GM19239 (cell line): ENCODE measurements at places on chromosomes 6 and 20.
A peak's percentile ranks its signal among the peaks of the same experiment; 100 is the strongest.

DNA sequence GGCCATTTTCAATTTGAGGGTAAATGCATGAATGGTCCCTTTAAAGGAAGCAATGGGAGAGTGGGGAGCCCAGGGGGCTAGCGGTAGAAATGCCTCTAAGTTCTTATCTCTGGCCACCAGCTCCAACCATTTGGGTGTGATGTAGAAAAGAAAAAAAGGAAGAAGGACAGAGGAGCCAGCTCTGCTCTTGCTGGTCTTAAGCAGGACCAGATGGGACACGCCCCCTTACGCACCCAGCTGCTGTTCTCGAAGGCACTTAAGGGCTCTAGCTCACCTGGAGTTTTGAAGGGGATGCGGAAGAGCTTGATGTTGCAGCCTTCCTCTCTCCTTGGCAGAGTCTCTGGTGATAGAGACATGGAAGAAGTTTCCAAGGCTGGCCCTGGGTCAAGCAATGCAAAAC lies 59.5 kb upstream of the RNF144B start:
- DNase-seq = no peak

DNA sequence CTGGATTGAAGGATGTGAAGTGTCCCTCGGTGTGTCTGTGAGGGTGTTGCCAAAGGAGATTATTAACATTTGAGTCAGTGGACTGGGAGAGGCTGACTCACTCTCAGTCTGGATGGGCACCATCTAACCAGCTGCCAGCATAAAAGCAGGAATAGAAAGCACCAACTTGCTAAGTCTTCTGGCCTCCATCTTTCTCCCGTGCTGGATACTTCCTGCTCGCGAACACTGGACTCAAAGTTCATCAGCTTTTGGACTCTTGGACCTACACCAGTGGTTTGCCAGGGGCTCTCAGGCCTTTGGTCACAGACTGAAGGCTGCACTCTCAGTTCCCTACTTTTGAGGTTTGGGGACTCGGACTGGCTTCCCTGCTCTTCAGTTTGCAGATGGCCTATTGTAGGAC lies 220.3 kb upstream of the LRFN2 start:
- DNase-seq = no peak

DNA sequence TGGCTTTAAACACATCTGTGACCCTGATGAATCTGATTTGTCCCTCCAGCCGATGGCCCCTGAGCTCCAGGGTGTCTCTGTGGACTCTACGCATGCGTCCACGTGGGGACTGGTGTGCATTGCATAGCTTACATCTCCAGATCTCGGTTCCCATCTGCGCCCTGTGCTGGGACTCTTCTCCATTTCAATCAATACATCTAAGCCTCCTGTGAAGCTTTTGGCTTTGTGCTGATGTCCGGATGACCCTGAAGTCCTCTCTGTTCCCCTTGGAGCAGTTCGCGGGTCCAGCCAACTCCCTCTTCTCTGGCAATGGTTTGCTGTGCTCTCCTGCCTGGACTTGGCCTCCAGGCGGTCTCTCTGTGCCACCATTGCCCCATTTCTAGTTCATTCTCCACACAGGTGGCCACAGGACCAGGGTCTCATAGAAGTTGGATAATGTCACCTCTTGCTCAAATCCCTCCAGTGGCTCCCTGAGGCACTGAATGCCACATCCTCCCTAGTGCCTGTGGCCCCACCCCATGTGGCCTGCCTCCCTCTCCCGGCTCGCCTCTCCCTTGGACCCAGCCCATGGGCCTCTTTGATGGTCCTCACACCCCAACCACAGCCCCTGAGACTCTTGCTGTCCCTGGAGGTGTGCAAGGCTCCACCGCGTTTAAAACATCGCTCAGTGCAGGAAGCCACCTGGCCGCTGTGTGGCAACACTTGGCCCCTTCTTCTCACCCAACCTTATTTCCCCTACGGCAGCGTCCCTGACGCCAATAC lies 155.4 kb downstream of the SYCP2 start:
- no peak for DNase-seq

DNA sequence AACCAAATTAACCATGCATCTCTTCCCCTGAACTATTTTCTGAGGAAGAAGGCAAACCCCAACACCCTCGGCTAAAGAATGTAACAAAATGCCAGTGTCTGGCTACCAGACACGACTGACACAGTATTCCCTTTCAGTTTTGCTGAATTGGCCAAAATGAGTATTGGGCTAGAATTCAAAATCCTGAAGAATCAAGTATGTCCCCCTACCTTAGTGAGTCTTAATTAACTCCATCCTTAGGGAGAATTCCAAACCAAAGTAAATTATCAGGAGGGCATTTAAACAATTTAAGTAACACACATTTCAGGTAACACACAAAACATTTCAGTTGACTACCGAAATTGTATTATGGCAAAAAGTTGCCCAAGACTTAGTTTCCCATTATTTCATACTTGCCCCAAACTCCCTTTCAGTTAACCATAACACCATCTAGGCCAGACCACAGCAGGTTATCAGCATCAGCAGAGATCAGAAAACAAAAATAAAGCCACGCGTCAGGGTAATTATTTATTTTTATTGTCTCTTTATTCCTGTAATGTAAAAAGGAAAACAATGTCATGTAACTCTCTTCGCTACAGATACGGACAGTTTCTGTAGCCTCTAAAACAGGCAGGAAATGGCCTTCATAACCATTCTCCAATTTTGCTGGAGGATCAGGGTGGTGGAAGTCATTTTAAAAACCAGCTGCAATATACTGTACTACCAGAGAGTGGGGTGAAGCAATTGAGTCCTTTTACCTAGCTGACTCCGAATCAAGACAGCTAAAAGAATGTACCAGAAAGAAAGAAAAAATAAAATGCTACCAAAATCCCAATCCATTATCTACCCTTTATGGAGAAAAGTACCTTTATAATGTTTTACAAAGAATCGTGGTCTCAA lies 1.9 kb downstream of the SNX5 start:
- no peak for DNase-seq

DNA sequence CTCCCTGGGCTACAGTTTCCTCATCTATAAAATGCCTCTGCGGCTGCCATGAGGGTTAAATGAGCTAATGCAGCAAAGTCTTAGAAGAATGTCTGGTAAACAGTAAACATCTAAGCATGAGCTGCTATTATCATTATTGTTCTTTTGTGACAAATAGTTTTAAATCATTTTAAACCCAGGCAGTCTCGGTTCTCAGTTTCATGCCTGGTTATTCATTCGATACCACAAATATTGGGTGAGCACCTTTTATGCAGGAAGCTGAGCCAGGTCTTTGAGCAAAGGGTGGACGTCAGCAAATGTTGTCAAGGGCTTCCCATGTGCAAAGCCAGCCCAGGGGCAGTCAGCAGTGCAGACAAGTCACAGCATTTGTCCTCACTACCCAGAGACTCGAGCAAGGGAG lies 128.7 kb downstream of the NFATC2 start:
- DNase-seq = peak; percentile 62

DNA sequence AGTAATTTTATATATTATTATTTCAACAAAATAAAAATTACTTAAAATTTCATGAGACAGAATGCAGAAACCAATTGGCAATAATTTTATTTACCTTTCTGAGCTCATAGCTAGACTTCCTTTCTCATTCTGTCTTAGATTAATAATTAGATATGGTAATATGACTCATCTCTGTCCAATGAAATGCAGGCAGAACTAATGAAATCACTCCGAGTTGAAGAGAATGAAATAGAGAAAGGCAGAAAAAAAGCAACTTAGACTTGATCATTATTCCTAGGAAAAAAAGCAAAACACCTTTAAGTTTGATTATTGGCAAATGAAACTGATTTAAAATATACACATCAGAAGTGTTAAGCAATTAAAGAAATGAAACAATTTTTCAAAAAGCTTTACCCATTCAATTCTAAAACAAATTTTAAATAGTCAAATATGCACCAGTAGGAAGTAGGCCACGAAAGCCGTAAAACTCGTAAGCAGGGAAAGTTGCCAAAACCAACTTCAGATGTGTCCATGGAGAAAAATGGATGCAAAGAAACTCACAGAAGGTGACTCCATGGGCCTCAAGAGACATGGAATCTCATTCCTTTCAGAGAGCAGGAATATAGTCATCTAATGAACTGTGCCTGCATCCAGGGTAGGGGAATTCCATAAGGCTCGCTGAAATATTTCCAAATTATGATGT lies 293.8 kb upstream of the RGS17 start:
- DNase-seq = no peak

GRCh38 chr6:30453508-30454116 lies 35.7 kb upstream of the HLA-E start:
- peak; percentile 69 for DNase-seq

DNA sequence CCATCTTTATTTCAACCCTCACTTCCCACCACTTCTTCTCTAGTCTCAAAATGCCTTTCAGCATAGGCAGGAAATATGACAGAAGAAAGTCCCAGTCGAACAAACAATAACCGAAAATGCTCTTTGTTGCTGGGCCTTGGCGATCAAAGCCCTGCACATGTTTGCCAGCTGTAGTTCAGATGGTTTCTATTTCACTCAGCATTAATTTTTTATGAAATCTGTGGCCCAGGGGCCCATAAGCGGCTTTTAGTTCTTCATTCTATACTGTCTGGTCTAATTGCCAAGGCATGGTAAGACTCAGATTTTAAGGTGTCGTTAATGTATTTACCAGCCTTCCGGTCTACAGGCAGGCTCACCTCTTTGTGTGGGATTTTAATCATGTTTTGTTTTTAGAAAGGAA lies 10.9 kb upstream of the F13A1 start:
- peak; percentile 54 for DNase-seq

- no peak for DNase-seq
Measured at GRCh38 chr6:170122651-170123050, 168.2 kb downstream of the DLL1 start.

- DNase-seq = peak; percentile 83
Measured at GRCh38 chr6:43667245-43668150, 20.1 kb downstream of the MRPS18A start.

GRCh38 chr20:61930776-61931475 lies 134.8 kb downstream of the TAF4 start:
- no peak for DNase-seq
